ENCODE measurements at places on chromosomes 1 and 21. TPM values are rescaled to one million over a fixed set of nuclear protein-coding genes. Genes with fewer than 3 reads are reported as not detected.
A peak's percentile ranks its signal among the peaks of the same experiment; 100 is the strongest.

DNA sequence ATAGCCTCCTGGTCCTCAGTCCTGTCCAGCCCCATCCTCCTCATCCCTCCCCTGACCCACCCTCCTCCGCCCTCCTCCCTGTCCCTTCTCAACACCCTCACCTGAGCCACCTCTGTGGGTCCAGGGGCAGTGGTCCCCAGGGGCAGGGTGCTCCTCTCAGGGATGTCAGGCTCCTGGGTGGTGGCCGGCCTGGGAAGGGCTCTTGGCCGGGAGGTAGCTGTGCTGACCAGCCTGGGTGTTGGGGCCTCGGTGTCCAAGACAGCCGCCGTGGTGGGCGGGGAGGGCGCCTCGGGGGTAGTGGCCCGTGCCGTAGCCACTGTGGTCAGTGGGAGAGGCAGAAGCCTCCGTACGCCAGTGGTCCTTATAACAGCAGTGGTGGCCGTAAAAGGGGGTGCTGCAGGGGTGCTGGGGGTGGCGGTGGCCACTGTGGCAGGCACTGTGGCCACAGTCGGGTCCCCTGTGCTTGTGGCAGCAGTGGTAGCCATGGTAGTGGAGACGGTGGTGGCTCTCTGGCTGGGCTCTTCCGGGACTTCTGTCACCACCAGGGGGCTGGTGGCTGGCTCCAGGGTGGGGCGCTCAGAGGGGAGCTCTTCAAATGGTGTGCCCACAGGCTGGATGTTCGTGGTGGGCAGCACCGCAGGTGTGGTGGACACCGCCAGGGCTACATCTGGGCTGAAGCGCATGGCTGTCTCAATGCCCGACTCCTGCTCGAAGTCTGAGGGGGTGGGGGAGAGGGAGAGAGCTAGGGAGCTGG, 31.9 kb downstream of the SDC3 start:
- DNase-seq: no peak

- no peak for DNase-seq
These were observed 4.3 kb downstream of the GAS5 start for GRCh38 chr1:173863224-173864161.

Gene CYP4Z1
- total RNA-seq: not detected

DNA sequence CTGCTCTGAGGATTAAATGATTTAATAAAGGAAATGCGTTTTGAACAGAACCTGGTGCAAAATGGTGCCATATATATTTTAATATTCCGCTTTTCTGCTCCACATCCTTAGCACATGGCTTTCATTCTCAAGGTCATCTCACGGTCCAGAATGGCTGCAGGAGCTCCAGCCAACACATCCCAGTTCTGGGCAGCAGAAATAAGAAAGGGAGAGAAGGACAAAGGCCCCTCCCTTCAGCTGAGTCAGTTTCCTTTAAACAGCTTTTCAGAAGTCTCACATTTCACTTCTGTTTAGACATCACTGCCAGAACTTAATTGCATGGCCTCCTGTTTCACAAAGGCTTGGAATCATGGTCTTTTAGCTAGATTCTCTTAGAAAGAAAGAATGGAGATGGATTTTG, 75.2 kb upstream of the LRRN2 start:
- DNase-seq: no peak

- peak; percentile 6 for DNase-seq
These were observed 16.0 kb downstream of the YARS1 start for GRCh38 chr1:32801096-32801715.

Gene C1QTNF12
- 1.1 TPM for total RNA-seq

GRCh38 chr21:39064325-39065012, 118.8 kb downstream of the PSMG1 start:
- no peak for DNase-seq

Gene CFAP141
- not detected for total RNA-seq

Gene NEK7
- 64.7 TPM for total RNA-seq

Gene SPRR1B
- total RNA-seq: not detected

DNA sequence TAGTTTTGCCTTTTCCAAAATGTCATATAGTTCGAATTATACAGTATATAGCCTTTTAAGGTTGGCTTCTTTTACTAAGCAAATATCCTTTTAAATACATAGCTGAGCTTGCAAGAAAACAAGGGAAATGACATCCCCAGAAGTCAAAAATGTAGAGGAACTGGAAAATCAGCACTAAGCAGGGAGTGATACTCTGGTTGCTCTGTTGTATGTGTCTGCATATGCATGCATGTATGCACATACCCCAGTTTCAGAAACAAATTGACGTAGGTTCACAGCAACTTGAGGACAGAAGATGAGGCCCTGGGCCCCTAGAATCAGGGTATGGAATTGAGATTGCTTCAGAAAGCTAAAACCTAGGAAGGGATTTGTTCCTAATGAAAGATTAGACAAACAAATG, 75.1 kb upstream of the GNG4 start:
- no peak for DNase-seq

DNA sequence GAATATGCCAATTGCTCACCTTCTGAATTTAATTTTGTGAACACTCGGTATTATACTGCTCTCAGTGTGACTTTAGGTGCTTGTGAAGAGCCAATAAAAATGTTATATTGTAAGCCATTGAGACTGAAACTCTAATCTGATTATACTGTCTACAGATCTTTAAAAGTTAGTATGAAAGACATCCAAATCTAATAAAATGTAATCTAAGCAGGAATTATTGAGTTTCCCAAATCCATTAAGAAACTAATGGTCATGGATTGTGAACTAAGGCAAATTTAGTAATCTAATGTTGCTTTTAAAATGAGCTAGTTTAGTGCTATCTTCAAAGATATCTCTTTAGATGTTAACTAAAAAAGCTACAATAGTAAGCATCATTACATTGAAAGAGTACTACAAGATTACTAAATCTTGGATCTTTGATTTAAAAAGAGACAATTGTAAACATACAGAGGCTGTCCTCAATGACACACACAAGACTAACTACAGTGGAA, 1132.4 kb upstream of the B3GALT2 start:
- no peak for DNase-seq

Gene CDC7
- 24.5 TPM for total RNA-seq

GRCh38 chr1:79198832-79199231, 192.3 kb upstream of the ADGRL4 start:
- no peak for DNase-seq

- DNase-seq: no peak
These were observed 82.4 kb upstream of the TLR5 start for GRCh38 chr1:223225481-223225880.

DNA sequence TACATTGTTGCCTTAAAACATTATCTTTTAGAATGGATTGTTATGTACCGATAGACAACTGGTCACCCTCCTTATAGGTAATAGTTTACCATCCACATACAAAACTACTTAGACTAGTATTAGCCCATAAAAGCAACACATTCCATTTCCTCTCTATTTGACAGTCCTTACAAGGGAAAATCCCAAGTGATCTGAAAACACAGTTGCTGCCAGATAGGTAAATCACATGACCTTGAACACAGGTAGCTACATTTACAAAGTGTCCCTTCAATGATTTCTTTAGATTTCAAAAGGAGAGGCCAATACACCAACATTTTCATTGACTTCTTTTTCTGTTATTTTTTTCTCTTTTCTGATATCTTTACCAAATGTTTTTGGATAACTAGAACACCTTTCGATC, 102.9 kb upstream of the SMYD2 start:
- DNase-seq: no peak

DNA sequence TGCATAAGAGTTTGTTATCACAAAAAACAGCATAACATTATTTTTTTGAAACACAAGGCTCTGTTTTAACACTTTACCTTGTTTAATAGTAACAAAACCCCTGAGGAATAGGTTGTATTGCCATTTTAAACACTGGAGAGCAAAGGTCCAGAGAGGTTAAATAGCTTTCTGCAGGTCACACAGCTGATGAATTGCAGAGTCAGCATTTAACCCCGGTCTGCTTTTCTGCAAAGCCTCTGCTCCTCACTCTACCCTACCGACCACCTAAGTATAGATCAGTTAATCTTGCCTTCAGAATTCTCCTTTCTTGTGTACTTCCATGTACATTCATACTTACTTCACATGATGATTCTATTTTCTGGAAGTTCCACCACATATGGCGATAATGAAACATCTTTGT, 42.0 kb downstream of the KCNJ15 start:
- DNase-seq: no peak

DNA sequence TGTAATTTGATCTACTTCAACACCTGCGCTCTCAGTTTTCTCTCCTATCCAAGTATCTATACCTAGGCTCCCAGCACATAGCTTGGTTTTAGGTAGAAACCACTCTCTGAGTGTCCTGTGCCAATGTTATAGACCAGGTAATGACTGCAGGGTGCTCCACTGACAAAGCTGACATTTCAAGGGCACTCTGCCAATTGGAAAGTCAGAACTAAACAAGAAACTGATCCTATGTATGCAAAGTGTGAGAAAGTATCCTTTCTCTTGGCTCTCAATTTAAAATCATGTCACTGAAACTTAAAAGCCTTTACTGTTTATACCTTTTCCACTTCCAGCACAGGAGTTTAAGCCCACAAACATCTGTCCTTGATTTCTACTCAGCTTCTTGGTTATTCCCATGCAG, 45.0 kb upstream of the AIM2 start:
- no peak for DNase-seq

Gene EXO5
- total RNA-seq: 14.7 TPM

DNA sequence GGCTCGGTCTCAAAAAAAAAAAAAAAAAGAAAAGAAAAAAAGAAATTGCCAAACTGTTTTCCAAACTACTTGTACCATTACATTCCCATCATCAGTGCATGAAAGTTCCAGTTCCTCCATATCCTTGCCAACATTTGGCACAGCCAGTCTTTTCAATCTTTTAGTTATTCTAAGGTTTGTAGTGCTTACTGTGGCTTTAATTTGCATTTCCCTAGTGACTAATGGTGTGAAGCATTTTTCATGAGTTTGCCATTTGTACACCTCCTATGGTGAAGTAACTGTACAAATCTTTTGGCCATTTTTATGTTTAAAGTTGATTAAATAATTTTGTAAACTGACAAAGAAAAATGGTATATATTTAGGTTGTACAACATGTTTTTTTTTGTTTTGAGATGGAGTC, 70.7 kb downstream of the DEGS1 start:
- DNase-seq: no peak

DNA sequence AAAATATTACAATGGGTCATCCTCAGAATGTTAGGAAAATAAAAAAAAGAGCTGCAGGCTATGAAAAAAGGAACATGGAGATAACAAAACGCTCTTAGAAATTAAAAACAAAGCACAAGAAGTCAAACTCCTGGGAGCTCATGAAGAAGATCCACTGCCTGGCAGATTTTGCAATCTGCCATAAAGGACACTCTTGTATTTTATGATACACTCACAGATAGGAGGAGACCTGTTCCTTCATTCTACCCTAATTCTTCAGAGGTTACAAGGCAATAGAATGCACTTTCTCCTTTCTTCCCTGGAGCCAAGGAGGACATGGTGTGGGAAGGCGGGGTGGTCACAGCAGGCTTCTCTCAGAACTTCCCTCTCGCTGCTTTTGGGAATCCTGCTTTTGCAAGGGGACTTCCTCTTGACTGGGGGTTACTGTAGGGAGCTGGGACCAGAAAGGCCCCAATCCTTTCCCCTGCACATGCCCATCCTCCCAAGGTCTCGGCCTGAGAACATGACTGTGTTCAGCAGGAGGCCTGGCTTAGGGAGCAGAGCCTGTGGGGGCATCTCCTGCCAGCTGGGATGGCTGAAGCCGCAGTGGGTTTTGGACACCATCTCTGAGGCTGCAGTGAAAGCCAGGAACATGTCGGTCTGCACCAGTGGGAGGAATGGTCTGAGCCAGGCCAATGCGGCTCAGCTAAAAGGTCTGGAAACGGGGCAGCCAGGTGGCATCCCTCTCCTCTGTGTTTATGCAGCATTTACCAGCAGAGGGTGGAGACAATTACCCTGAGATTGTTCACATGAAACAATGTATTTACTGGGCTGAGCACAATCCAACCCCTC, 44.8 kb downstream of the GPR161 start:
- DNase-seq: no peak

Gene TRIM67
- total RNA-seq: not detected

All from CD8-positive, alpha-beta memory T cell (primary cell).